ENCODE measurements at places on chromosomes 16 and 17.
A peak's percentile ranks its signal among the peaks of the same experiment; 100 is the strongest.

- H3K36me3 ChIP-seq: no peaks in the 10 kb centered on the region
- peaks cover 3% of the 10 kb centered on the region for H3K27me3 ChIP-seq
- ATAC-seq: no peak
- H3K4me3 ChIP-seq: no peak overlapping the region
- H3K27ac ChIP-seq: no peak overlapping the region
Measured at GRCh38 chr16:54985668-54986067, 55.0 kb downstream of the IRX5 start.

DNA sequence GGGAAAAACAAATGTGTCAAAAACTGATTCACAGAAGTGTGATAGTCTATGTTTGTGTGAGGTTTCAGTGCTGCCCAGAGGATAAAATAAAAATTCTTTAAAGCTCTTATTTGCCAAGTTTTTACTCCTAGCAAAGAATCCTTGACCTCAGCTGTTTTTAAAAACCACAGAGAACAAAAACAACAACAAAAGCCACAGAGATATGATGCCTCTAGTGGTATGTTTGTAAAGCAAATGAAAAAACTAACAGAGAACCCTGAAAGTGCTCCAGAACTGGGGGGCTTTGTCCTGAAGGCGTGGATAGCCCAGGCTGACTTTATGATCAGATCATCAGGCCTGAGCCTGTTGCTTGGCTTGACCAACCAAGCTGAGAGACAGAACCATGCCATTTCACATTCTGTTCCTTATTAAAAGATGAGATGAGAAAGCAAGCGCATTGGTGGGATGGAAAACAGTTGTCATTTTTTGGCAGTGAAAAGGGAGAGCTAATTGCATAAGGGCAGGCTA lies 411.0 kb downstream of the CPPED1 start:
- no peak overlapping the region for H3K27ac ChIP-seq
- no peaks in the 10 kb centered on the region for H3K36me3 ChIP-seq
- H3K4me3 ChIP-seq: no peak overlapping the region
- H3K27me3 ChIP-seq: no peaks in the 10 kb centered on the region
- no peak for ATAC-seq

DNA sequence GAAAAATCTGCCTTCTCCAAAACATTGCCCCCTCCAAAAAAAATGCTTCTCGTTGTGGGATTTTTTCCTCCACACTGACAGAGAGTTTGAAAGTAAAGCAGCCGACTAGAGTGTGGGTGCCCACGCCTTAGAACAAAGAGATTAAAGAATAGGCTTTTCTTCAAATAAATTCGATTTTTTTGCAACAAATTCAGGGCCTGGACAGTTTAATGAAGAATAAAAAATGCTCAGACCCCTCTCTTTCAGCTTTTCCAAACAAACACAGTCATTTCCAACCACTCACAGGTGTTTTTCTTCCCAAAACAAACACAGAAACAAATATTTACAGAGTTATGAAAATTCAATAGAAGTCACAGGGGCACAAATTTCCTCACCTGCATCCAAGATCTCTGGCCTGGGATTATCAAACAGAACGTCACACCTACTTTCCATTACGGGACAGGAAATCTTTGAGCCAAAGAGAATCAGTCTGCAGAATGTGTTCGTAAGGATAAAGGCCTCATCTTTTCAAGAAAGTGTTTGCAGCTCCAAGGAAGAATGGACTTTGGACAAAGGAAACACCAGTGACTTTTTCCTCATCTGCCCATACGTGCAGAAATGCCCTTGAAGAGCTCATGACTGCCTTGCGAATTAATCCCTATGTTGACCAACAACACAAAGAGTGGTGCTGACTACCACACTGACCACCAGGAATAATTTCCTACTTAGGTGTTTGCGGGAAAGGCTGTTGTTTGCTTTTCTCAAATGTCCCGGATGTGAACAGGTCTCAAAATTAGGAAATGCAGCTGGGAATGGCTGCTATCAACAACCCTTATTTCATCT lies 31.3 kb upstream of the TOX3 start:
- H3K36me3 ChIP-seq: no peaks in the 10 kb centered on the region
- no peaks in the 10 kb centered on the region for H3K27me3 ChIP-seq
- no peak for ATAC-seq
- H3K27ac ChIP-seq: no peak overlapping the region
- no peak overlapping the region for H3K4me3 ChIP-seq
- no peaks in the 10 kb centered on the region for H3K4me1 ChIP-seq

DNA sequence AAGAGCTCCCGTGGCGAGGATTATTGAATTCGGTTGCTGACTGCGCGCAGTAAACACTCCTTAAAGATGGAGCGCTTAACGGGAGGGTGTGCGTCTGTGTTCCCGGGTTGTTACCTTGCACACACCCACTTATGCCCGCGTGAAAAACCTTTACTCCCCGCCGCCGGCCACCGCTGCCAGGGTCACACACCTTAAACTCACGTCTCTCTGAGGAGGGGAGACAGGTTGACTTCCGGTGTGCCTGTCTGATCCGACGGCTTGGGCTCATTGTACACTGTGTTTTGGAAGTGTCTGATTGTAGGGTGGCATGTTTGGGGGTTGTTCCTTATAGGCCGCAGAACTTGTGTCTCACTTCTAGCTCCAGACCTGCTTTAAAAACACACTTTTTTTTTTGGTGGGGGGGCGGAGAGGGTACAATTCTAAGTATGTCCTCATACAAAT lies 66.8 kb downstream of the KPNA2 start:
- H3K4me1 ChIP-seq: peaks cover 27% of the 10 kb centered on the region
- peak overlapping the region; percentile 96 for H3K27ac ChIP-seq
- peak overlapping the region; percentile 93 for H3K4me3 ChIP-seq
- peaks cover 26% of the 10 kb centered on the region for H3K36me3 ChIP-seq

DNA sequence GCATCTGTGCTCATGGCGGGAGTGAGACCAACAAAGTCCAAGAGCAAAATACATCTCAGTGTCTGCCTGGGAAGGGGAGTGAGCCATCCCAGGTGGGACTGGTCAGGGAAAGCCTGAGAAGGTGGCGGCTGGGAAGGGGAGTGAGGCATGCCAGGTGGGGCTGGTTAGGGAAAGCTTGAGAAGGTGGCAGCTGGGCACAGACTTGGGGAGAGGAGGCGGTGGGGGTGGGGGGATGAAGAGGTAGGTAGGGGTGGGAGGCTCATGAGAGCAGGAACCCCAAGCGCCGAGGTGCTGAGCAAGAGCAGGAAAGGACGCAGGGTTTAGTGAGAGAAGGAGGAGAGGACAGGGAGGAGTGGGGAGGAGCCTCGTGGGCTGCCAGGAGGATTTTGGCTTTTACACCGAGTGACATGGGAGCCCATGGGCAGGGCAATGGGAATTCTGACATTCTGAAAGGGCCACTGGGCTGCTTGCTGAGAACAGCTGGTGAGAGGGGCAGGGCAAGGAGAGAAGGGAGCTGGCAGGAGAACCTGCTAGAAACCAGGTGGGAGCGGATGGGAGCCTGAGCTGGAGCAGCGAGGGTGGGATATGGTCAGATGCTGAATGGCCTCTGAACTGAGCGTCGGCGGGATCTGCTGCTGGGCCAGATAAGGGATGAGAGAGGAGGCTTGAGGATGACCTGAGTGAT lies 256.1 kb upstream of the RPL38 start:
- no peak for ATAC-seq
- H3K27ac ChIP-seq: no peak overlapping the region
- no peaks in the 10 kb centered on the region for H3K36me3 ChIP-seq
- H3K4me3 ChIP-seq: no peak overlapping the region
- peaks cover 12% of the 10 kb centered on the region for H3K27me3 ChIP-seq

DNA sequence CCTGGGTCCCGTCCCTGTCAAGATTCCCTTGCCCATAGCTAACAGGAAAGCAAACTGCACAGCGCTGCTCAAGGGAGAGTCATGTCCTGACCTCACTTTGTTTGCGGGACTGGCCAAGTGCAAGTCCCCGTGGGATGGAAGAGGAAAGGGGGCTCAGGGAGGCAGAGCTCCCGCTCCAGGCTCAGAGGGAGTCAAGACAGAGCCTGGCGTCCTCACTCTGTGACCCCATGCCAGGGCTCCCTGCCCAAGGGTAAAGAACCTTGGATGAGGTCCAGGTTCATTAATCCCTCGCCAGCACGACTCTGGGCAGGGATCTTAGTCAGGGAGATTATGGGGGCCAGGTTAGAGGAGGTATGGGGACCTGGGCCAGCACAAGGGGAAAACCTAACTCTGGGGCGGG lies 51.5 kb upstream of the CBX4 start:
- no peak for ATAC-seq
- H3K27me3 ChIP-seq: peaks cover 34% of the 10 kb centered on the region
- no peaks in the 10 kb centered on the region for H3K4me1 ChIP-seq
- H3K36me3 ChIP-seq: no peaks in the 10 kb centered on the region
- H3K27ac ChIP-seq: no peak overlapping the region

DNA sequence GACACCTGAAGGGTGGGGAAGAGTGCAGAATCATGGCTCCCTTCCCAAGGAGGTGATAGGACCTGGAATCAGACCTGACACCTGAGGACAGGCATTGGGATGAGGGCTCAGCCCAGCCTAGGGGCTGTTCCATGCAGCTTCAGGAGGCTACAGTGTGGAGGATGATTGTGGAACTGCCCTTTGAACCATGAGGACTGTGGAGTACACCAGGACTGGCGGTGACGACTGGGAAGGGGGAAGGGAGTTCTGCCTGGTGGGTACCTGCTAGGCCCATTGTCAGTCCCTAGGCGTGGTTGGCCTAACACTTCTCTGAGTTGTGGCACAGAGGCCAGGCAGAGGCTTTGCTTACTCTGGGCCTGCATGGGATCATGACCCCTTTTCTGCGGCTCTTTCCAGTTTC lies 76.1 kb downstream of the MPRIP start:
- peak overlapping the region; percentile 96 for H3K27ac ChIP-seq
- H3K27me3 ChIP-seq: no peaks in the 10 kb centered on the region
- H3K4me1 ChIP-seq: peaks cover 81% of the 10 kb centered on the region
- no peak for ATAC-seq

- H3K27me3 ChIP-seq: no peaks in the 10 kb centered on the region
- H3K27ac ChIP-seq: no peak overlapping the region
- no peaks in the 10 kb centered on the region for H3K36me3 ChIP-seq
- no peak overlapping the region for H3K4me3 ChIP-seq
- ATAC-seq: no peak
- no peaks in the 10 kb centered on the region for H3K4me1 ChIP-seq
Measured at GRCh38 chr16:72220875-72221629, 49.1 kb upstream of the PMFBP1 start.

- peaks cover 27% of the 10 kb centered on the region for H3K36me3 ChIP-seq
- no peak overlapping the region for H3K4me3 ChIP-seq
- no peak for ATAC-seq
- no peaks in the 10 kb centered on the region for H3K27me3 ChIP-seq
- no peaks in the 10 kb centered on the region for H3K4me1 ChIP-seq
- no peak overlapping the region for H3K27ac ChIP-seq
Measured at GRCh38 chr16:10485698-10486382, 94.6 kb downstream of the EMP2 start.

- H3K4me3 ChIP-seq: no peak overlapping the region
- ATAC-seq: no peak
- no peaks in the 10 kb centered on the region for H3K27me3 ChIP-seq
- H3K27ac ChIP-seq: no peak overlapping the region
Measured at GRCh38 chr17:66379996-66380395, 77.6 kb downstream of the PRKCA start.

DNA sequence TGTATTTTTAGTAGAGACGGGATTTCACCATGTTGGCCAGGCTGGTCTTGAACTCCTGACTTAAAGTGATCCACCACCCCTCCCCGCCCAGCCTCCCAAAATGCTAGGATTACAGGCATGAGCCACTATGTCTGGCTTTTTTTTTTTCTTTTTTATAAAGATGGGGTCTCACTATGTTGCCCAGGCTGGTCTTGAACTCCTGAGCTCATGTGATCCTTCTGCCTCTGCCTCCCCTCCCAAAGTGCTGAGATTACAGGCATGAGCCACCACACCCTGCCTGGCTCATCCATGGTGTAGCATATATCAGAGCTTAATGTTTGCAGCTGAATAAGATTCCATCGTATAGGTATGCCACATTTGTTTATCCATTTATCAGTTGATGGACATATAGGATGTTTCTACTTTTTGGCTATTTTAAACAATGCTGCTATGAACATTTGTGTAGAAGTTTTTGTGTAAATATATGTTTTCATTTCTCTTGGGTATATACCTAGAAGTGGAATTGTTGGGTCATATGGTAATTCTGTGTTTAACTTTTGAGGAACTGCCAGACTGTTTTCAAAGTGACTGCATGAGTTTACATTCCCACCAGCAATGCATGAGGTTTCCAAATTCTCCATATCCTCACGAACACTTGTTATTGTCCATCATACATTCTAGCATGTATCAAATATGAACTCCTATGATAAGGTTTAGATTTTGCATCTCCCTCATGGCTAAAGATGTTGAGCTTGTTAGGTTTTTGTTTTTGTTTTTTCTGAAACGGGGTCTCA lies 55.7 kb upstream of the HAS3 start:
- peaks cover 14% of the 10 kb centered on the region for H3K36me3 ChIP-seq
- no peak for ATAC-seq
- H3K4me1 ChIP-seq: no peaks in the 10 kb centered on the region
- no peak overlapping the region for H3K27ac ChIP-seq
- H3K27me3 ChIP-seq: no peaks in the 10 kb centered on the region

DNA sequence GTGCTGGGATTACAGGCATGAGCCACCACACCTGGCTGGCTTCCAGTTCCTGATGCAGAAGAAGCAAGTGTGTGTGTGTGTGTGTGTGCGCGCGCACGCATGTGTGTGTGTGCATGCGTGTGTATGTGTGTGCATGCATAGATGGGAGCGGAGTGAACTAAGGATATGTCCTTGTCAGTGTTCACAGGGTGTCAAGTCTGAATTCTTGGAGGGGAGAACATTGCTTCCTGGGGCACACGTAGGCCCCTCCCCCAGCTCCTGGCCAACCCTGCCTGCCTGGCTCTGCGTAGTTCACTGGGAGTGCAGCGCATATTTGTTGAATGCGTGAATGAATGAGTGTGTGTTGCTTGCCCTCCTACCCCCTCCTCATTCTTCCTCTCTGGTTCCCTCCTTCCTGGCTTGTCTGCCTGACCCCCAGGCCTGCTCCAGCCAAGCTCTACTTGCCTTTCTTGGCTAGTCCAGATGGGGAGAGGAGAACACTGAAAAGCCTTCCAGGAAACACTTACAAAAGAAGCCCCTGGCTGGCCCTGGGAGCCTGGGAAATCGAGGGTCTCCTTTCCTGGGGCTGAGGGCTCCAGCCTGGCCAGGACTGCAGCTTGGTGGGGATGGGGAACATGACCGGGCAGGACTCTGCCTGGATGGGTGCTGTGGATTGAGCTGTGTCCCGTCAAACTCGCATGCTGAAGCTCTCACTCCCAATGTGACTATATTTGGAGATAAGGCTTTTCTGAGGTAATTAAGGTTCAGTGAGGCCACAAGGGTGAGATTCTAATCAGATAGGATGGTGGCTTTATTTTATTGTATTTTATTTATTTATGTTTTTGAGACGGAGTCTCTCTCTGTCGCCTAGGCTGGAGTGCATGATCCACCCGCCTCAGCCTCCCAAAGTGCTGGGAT lies 27.9 kb downstream of the IGFBP4 start:
- H3K4me1 ChIP-seq: no peaks in the 10 kb centered on the region
- no peak overlapping the region for H3K4me3 ChIP-seq
- no peak overlapping the region for H3K27ac ChIP-seq
- no peaks in the 10 kb centered on the region for H3K27me3 ChIP-seq
